ENCODE measurements at places on chromosomes 4 and X.

DNA sequence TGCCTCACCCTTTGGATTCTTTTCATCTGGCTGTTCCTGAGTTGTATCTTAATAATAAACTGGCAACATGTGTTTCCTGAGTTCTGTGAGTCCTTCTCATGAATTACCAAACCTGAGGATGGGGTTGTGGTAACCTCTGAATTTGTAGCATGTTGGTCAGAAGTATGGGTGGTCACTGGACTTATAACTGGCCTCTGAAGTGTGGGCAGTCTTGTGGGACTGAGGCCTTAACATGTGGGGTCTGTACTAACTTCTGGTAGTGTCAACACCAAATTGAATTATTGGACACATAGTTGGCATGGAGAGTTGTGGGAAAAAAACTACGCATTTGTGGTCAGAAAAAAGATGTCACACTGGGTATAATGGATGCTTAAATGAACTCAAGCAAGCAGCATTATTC lies 45.0 kb upstream of the TNIP3 start:
- no peak for DNase-seq

DNA sequence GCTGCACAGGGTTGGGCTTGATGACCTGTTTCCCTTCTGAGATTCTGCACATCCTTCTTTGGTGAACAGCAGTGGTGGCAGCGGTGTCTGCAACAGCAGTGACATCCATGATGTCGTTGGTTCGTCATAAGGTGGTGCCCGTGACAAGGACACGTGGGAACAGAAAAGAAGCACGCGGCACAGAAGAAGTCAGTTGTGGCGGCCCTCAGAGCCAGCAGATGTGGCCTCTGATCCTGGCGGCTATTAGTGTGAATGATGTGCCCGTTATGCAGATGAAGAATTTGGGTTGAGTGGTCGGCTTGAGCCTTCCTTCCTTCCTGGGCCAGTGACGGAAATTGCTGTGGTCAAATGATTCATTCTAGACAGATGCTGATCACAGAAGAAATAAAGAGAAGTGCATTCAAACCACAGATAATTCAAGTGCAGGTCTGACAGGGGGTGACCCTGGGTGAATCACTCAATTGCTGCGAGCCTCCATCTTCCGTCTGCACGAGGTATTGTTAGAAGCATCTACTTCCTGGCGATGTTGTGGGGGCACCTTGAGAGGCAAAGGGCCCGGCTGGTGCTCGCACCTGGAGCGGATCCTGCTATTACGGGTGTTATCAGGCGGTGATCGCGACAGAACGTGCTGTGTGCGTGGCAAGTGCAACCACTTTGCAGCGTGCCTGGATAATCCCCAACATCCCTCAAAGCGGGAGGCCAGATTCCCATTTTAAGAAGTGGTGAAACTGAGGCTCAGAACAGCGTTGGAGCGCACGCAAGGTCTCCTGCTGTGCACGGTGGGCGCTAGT lies 215.2 kb upstream of the PSAPL1 start:
- DNase-seq = no peak

DNA sequence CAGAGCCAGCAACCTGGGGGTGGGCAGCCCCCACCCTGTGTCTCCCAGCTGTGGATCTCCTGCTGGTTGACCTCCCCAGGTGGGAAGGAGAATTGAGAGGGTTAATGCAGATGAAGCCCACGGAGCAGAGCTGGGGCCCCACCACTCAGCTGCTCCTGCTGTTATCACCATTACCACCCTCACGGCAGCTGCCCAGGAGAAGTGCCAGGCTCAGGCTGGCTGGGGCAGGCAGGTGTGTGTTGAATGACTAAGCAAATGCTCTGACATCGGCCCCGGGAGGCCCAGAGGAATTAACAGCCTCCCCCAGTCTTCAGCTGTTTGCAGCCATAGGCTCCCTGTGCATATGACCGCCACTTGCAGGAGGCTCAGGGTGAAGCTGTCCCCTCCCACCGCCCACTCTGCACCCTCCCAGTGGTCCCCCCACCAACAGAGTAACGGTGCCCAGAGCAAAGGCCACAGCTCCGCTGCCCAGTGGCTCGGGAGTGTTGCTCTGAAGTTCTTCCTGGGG lies 133.8 kb downstream of the CPZ start:
- DNase-seq = no peak

DNA sequence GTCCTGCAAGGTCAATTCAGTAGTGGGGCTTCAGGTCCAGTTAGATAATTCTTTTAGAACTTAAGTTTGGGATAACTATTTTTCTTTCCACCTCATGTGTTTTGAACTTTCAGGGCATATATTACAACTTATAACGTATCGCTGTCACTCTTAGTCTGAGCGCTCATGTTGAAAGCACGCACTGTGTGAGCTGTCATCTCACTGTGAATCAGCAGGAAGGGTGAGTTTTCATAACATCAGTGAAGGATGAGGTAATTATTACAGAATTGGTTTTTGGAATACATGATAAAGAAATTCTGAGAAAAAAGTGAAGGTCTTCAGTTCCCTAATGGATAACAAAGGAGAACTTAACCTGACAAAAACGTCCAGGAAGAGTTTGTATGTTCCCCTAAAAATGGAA lies 45.1 kb upstream of the SLC4A4 start:
- DNase-seq = no peak

DNA sequence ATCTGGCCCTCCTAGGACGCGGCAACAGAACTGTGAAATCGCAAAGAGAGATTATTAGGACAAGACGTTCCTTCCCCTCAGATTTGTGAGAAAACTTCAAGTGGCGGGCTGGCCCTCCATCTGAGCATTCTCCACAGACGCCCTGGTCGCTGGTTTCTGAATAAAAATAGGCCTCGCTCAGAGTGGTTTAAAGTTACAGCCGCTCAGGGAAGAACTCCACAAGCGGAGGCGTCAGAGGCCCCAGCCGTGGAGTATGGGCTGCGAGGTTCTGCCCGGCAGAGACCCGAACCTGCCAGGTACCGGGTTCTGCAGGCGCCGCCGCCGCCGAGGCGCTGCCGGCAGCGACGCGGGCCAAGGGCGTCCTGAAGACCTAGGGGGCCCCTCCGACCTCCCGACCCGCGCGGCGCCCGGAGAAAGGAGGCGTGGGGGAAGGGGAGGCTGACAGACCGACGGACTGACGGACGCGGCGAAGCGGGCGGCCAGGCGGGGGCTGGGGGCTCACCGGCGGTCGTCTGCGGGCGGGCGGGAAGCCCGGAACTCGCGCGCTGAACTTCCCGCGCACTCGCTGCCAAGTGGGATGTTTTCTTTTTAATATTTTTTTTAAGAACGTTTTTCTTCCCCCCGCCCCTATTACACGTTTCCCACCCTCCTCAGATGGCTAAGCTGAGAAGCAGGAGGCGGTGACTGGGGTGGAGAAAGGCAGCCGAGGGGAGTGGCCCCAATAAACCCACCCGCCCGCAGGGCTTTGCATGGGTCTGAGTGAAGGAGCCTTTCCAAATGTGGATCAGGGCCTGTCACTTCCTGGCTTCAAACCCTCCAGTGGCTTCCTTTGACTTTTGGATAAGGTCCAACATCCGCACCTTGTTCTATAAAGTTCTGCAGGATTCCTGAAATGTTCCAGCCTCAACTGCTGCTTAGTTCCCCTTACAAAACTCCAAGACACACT lies at the start of gene PABPC4L:
Gene PABPC4L, minus strand, starts transcription at position 574 of the 946 bp plus-strand sequence. CDS start 770 bp downstream, outside the sequence.
- DNase-seq = no peak

GRCh38 chrX:18885328-18886004 lies 98.4 kb downstream of the PHKA2 start:
- DNase-seq = no peak

DNA sequence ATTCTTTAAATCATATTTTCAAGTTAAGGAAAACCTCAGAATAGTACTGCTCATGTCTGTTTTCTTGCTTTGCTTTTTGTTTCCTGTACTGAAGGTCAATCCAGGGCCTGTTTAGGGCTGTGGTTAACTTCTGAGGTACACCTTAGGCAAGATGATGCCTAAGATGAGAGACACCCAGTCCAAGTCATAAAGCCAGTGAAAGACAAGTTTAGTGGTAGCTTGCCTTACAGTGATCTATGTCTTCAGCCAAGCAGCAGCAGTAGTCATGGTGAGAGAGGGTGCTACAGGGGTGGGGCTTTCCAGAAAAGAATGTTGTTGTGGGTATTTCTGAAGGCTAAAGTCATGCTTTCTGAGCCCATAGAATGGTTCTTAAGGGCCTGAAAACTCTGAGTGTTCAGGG lies 173.7 kb downstream of the VSIG4 start:
- DNase-seq = no peak

GRCh38 chr4:3016961-3017360 lies 53.6 kb downstream of the GRK4 start:
- no peak for DNase-seq

Data from activated naive CD8-positive, alpha-beta T cell treated with anti-CD3 and anti-CD28 coated beads, Interleukin-2, amount 50 U/mL, for 16 hours (primary cell).